Skeletal muscle cell (primary cell): ENCODE measurements at places on chromosomes 11 and 22.

DNA sequence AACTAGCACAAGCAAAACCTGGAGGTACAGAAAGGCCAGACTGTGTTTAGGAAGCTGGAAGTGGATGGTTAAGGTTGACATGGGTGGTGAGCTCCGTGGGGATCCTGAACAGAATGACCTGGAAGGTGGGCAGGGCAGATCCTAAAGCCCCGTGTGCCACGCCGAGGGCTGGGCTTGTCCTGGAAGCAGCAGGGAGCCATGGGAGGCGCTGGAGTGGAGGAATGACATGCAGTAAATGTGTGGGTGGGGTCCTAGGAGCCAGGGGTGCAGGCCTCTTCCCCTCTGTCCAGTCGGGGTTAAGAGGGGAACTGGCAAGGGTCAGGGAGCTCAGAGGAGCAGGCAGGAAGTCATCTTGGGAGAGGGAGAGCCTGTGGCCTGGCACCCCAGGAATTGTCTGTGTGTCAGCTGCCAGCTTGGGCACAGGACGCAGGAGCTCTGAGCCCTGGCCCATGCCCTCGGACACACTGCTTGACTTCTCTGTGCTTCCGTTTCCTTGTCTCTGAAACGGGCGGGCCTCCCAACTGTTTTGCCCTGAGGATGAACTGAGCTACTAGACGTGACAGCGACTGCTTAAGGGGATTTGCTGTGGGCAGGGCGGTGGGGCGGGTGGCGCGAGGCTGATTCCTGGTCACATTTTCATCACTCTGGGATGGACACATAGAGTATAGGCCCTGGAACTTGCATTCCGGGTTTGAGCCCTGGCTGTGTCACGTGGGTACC is 75.7 kb downstream of the MPPED1 start:
- DNase-seq = no peak

- DNase-seq = no peak
These were observed 41.1 kb downstream of the PHF21B start for GRCh38 chr22:44968736-44969135.

- no peak for DNase-seq
These were observed 9.2 kb downstream of the EXT2 start for GRCh38 chr11:44104481-44105294.

DNA sequence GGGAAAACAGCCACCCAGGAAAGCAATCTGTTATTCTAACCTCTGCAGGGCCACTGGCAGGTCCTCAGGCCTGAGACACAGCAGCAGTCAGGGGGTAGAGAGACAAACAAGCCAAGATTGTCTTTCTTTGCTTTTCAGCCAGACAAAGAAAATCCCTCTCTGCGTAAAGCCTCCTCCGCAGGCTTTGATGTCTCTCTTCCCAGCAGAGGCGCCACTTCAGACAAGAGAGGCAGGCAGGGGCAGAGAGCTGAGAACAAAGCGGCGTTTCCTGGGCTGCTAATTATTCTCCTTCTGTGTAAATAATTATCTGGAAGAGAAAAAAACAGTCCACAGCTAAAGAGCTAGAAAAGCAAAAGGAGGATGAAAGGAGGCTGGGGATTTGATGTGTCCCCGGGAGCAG is 102.7 kb upstream of the SEZ6L start:
- no peak for DNase-seq

DNA sequence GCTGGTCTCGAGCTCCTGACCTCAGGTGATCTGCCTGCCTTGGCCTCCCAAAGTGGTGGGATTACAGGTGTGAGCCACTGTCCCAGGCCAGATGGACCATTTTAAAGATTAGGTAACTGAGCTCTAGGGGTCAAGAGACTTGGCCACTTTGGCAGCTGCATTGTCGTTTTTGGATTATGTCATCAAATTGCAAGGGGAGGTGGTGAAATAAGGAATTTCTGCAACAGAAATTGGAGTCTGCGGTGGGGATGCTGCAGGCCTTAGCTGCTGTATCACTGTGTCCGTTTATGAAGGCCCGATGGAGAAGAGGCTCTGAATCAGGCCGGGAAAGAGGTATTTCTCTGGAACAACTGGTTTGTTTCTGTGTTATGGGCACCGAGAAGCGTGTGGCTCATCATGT is 34.6 kb downstream of the PTPRJ start:
- DNase-seq = no peak

GRCh38 chr11:115848080-115848479 is 343.9 kb upstream of the CADM1 start:
- DNase-seq = no peak

DNA sequence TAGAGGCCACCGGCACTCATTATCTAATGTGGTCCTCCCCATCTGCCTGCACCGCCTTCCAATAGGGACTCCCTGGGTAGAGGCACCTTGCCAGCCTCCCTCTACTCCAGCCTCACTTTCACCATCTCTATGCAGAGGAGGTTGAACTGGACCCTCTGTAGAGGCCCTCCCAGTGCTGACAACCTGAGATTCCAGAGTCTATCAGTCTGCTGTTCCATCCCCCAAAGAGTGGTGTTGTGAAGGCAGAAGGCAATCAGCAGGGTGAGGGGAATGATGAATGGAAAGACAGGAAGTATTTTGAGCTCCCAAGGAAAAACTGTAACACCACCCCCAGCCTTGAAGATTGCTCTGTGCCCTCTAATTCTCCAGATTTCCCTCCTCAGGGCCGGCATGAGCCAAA is 77.9 kb downstream of the THAP12 start:
- DNase-seq = no peak

DNA sequence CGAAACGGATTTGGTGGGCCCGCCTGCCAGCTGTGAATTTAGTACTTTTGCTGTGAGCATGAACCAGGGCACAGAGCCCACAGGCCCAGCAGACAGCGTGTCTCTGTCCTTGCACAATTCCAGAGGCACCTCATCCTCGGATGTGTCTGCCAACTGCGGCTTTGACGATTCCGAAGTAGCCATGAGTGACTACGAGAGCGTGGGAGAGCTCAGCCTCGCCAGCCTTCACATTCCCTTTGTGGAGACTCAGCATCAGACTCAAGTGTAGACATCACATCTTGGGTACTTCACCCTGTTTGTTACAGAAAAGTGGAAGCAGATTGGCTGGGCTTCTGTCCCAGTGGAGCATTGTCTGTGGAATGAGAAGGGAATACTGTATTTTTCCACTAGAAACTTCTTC is 78.6 kb upstream of the MTNR1B start:
- DNase-seq = no peak

GRCh38 chr11:47204637-47204989 is 10.2 kb upstream of the DDB2 start:
- DNase-seq = peak; percentile 66

GRCh38 chr11:126485021-126485792 is 129.7 kb downstream of the ST3GAL4 start:
- peak; percentile 43 for DNase-seq

- no peak for DNase-seq
These were observed at the start of gene ANKK1 for GRCh38 chr11:113387605-113388211. Gene ANKK1 (plus strand): TSS chr11:113387779. CDS start chr11:113387885, 106 bp downstream.

GRCh38 chr11:78830277-78830819 is 255.7 kb upstream of the NARS2 start:
- no peak for DNase-seq

DNA sequence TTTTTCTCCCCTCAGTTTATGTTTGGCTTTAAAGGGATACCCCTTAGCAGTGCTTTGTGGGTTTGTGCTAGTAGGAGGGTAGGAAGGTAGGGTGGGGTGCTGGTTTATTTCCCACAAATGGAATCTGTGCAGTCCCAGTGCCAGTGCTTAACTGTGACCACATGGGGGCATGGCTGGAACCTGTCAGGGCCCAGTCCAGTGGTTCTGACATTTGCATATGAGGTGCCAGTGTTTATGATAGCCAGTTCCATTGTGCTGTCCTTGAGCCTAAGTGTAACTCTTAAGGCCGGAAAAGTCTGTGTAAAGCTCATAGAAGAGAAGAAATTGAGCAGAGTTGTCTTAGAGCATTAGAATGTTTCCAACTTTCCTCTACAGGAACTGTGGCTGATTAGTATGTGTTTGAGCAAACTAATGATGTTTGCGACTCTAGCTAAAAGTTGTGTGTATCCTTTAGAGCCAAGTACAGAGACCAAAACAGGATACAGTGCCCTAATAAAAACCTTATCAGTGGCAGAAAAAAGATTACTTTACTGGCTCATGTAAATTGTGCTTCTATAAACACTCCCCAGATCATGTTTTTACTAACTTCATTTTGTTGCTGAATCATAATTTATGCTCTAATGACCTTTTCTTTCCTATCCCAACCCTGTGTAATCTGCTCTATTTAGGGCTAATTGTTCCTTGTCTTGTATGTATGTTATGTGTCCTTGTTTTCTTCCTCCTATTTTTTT is 38.1 kb downstream of the DIXDC1 start:
- no peak for DNase-seq

GRCh38 chr11:11584530-11584810 is 37.3 kb downstream of the GALNT18 start:
- peak; percentile 74 for DNase-seq

GRCh38 chr22:25839755-25840154 is 97.8 kb downstream of the MYO18B start:
- DNase-seq = no peak

GRCh38 chr11:123330071-123330470 is 100.0 kb upstream of the GRAMD1B start:
- no peak for DNase-seq

GRCh38 chr11:103661185-103661584 is 375.3 kb upstream of the DDI1 start:
- no peak for DNase-seq

DNA sequence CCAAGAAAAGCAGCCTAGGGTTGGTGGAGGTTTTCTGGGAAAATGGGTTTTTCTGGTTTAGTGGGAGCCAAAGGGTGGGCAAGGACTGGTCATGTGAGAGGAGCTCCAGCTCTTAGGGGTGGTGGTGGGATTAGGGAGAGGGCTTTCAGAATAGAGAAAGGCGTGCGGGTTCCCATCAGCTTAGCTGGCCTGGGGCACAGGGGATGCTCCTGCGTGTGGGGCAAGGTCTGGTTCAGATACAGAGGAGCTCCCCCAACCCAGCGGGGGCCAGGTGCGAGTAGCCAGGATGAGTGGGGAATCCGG is 644 bp downstream of the TMEM134 start:
- no peak for DNase-seq

GRCh38 chr11:70437111-70437784 is 38.9 kb downstream of the CTTN start:
- DNase-seq = no peak

DNA sequence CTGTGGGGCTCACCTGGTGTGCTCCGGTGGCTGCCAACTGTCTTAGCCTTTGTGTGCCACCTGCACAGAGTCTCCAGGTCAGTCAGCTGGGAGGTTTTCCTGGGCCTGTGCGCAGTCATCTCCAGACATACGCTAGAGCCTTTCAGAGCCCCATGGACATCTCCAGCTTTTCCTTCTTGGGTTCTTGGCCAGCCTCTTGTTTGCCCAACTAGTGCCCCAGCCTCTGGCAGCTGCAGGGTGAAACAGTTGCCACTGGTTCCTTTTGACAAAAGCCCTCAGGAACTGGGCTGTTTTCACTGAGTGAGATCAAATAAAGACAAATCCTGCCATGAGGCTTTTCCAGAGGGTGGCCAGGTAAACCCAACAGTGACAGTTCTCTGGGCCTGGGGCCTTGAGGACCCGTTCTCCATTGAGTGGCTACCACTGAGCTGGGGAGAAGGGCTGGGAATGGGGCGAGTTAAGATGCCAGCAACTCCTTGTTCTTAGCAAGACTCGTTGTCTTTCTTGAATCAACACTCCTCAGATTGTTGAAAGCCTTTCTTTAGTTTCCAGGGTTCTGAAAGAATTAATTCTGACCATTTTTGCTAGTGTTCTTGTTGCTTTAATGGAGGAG is 16.7 kb upstream of the RANBP1 start:
- DNase-seq = no peak

- no peak for DNase-seq
These were observed 636.8 kb upstream of the CCDC90B start for GRCh38 chr11:83922953-83923352.

DNA sequence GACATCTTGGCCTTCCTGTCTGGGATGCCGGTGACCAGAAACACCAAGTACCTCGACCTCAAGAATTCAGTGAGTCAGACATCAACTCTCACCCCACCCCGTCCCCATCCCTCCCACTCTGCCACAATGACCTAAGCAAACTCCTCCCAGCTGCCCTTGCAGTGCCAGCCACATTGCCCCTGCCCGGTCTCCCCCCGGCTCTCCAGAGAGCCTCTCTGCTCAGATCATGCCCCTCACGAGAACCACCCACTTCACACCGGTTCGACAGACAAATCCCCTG is 23.6 kb upstream of the MYRF start:
- no peak for DNase-seq

- no peak for DNase-seq
These were observed 52.7 kb upstream of the BARX2 start for GRCh38 chr11:129322941-129323340.

- DNase-seq = no peak
These were observed 4.0 kb downstream of the JAM3 start for GRCh38 chr11:134072844-134073243.

DNA sequence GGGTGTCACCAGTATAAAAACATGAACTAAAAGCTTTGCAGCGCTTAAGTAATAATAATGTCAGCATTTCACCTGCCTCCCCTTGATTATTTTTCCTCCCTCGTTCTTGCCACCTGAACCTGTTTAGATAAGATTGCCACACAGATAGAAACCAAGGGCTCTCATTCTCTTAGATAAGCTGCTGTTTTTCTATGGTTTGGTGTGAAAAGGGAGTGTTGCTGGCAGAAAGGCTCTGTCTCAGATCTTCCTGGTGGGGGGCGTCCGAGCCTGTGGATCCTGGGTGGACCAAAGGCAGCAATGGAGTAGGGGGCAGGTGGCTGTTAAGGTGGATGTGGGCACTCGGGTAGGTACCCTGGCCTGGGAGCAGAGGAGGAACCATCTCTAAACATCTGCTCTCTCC is 147.5 kb downstream of the ST3GAL4 start:
- DNase-seq = no peak

DNA sequence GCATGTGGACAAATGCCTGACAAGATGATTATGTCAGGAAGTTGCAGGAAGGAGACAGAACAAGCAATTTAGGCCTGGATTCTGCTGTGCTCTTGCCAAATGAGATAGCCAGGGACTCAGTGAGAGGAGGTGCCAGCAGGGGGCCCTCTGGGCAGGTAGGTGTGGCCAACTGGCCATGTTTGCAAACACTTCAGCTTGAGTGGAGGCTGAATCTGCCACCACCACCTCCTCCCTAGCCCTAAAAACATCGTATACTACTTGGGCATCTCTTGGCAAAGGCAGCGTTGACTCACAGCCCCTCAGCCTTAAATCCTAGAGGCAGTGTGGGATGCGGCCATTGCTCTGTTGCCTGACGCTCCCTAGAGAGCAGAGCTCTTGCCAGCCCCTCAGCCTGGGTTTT is 95.1 kb upstream of the PLET1 start:
- no peak for DNase-seq

- DNase-seq = peak; percentile 41
These were observed 75.6 kb upstream of the APOA1 start for GRCh38 chr11:116913000-116913399.

DNA sequence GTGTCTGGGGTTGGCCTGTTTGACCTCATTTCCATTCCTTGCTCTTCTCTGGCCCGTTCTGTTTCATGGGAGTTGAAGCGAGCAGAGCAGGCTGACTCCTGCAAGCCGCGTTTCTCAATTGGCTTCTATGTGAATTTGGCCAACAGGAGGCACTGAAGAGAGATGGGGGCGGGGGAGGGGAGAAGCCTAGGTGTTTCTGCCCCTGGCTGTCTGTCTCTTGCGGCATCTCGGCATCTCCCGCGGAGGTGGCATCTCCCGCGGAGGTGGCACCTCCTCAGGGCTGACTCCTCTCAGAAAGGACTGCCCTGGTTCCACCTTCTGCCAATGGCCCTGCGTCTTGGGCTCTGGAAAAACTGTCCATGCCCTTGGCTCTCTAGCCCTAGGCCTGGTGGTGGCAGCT is 125.6 kb upstream of the CSNK2A3 start:
- no peak for DNase-seq

- no peak for DNase-seq
These were observed 219.4 kb downstream of the CADM1 start for GRCh38 chr11:115284773-115285172.

- no peak for DNase-seq
These were observed 26.2 kb downstream of the OR2AG2 start for GRCh38 chr11:6745465-6746015.
